ENCODE measurements at places on chromosomes 12 and 14.

DNA sequence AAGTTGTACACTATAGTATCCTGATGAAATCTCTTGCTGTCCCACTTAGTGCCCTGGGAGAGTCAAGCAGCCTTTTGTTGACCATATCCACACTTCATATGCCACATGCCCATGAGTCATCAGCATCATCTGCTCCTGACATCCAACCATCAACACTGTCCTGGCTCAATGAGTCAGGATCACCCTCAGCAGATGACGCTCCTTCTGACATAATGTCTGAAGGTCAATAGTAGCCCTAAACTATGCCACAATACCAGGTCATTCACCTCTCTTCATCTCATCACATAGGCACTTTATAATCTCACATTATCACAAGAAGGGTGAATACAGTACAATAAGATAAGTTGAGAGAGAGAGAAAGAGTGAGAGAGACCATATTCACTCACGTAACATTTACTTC lies 369.0 kb upstream of the FAR2 start:
- DNase-seq, result no peak

DNA sequence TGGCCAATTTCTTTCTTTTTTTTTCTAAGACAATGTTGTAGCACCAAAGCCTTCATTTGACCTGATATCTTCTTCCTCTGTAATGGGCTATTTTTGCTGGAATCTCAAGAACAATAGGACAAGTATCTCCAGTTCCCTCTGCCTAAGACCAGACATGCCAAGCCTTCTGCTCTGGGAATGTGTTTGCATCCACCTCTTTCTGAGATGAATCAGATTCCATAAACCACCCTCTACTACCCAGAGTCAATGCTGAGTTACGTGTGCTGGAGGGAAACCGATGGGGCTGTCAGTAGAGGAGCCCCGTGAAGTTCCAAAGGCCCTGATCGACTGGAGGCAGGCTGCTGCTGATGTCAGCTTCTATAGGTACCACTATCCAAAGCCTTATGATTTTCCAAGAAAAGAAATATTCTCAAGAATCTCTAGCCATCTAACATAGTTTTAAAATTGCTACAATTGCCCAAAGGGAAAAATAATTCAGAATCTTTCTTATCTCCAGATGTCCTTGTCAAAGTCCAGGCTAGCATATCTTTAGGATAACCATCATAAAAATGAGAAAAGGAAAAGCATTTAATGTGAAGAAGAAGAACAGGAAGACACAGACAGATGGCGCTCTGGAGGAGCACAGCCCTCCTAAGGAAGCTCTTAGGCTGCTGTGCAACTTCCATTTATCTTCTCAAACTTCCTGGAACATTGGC lies 101.9 kb downstream of the SLC8A3 start:
- no peak for DNase-seq

- no peak for DNase-seq
Observed at GRCh38 chr14:72610831-72611200, 283.1 kb downstream of the DPF3 start.

DNA sequence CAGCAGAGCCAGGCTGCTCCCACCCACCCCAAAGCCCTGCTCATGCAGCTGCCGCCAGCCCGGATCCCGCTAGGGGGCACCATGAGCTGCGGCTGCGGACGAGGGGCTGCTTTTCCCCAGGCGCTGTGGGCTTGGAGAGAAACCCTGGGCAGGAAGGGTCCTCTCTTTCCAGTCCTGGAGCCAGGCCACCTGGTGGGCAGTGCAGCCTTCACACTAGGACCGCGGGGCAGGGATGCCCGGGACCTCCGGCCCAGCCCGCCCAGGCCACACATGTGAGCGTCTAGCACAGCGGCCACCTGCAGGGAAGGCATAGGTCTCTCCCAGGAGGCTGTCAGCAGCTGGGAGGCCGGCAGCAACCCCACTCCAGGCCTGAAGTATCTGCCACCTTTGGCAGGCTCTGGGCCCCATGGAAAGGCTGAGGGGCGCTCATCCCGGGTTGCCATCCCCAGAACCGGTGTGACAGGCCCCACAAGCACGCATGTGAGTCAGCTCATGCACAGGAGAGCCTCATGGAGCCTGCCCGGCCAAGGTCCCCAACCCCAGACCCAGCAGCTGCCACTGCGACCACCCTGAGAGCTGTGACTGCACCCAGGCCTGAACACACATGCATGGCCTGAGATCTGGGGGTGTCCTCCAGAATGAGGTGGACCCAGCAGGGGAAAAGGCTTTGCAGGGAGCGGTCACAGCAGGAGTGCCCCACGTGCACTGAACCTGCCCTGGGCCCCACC lies 280.0 kb upstream of the RTL1 start:
- no peak for DNase-seq

GRCh38 chr14:22646570-22647254 lies 2.6 kb upstream of the OR6J1 start:
- no peak for DNase-seq

DNA sequence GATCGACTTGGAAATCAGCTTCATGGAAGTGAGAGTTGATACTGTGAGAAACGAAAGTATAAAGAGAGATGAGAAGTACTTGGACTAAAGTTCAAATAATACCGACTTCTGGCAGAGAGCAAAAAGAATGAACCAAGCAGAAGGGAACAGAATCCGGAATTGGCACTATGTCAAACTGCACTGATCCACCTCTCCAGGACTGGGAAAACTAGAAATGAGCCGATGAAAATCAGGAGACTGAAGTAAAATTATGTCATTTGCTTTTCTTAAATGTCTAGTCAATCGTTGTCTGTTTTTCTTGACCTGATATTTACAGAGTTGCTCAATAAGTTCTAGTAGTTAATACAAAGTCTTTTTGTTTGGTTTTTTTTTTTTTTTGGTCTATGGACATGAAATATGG lies 163.0 kb upstream of the FOXG1 start:
- no peak for DNase-seq

DNA sequence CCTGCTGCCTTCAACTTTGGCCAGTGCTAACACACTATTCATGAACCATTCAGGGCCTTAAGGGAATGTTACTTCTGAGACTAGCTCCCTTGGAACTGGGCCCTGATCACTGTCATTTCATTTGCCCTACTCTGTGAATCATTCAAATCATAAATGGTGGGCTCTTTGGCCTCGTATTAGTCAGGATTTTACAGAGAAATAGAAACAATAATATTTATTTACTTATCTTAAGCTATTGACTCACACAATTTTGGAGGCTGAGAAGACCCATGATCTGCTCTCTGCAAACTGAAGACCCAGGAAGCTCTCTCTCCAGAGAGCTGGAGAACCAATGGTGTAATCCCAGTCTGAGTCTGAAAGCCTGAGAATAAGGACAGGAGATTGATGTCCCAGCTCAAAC lies 398.5 kb downstream of the LRIG3 start:
- no peak for DNase-seq
